GM12865 (cell line): ENCODE measurements at places on chromosomes 4 and X.

DNA sequence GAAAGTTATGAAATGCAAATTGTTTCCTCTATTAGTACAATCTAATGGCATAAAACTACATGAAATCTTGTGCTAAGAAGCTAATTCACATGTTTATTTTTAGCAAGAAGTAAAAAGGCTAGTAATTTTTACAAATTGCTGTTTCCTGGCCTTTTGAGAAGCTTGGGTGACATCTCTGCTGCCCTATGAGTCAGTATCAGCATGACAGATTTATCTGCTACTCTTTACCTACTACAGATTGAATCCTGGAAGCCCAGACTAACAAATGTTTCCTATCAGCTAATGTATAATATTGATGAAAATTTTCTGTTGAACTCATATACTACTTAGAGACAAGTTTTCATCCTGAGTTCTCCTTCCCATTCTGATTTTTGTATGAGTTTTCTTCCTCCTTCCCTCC is 232.4 kb downstream of the DCTD start:
- no peak for DNase-seq

GRCh38 chr4:85113706-85114105 is 147.2 kb upstream of the WDFY3 start:
- no peak for DNase-seq

GRCh38 chr4:20643631-20644030 is 56.6 kb upstream of the PACRGL start:
- no peak for DNase-seq

DNA sequence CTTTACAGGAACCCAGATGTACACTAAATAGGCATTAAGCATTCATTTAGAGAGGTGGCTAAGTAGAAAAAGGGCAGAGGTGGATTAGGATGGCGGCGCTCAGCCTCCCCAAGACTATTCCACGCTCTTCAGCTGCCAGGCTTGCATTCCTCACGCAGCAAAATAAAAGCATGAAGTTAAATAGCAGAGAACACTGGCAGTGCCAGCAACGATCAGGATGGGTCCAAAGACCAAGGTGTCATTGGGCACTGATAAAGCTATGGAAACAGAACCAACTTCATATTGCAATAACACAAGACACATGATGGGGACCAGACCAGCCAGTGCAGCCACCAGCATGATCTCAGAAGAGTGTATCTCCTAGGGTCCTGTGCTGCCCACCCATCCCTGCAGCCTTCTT is 42.0 kb downstream of the TMEM156 start:
- no peak for DNase-seq

- no peak for DNase-seq
Observed at GRCh38 chr4:26015133-26015651, 101.2 kb downstream of the SMIM20 start.

DNA sequence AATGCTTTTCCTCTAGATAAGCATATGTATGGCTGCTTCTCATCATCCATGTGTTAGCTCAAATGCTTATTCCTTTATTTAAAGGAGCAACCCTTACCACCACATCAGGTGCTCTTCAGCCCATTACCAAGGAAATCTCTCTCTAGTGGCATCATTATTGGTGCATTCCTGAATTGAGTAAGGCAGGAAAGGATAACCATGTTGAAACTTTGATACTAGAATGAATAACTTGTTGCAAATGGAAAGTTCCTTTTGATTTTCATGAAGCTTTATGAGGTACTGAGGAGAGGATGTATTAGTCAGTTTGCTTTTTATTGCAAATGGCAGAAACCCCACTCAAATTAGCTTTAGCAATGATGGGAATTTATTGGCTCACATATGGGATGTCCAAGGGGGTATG is 212.3 kb upstream of the FGF13 start:
- no peak for DNase-seq

DNA sequence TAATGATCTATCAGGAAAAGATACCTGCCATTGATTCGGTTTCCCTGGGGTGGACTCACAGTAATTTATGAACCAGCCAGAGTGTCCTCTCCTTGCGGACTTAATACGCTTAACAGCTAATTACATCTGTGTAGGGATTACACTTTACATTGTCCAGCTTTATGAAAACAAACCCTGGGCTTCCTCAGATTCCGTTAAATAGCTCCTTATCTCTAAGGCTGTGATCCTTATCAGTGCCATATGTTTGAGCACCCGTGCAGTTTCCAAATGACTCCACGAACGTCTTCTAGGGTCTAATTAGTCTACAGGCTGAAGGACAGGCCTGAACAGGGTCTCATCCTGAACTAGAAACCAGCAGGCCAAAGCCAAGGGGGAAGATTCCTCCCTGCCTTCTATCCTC is 56.9 kb downstream of the KDR start:
- DNase-seq, result no peak

DNA sequence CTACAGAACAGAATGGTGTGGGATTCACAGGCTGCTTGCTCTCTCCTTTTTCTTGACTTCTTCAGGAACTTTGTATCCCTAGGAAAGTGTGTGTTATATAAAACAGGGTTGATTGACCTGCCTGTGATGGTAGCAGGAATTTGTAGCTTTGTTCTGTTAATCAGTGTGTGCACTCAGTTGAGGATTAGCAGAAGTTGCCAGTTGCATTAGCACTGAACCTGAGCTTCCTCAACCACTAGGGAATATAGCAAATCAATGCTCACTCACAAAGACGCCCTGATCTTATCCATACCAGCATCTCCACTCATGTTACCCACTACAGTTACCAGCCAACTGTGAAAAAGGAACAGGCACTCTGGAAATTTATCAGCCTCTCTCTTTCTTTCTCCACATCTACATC is 319.1 kb upstream of the EMCN start:
- no peak for DNase-seq

DNA sequence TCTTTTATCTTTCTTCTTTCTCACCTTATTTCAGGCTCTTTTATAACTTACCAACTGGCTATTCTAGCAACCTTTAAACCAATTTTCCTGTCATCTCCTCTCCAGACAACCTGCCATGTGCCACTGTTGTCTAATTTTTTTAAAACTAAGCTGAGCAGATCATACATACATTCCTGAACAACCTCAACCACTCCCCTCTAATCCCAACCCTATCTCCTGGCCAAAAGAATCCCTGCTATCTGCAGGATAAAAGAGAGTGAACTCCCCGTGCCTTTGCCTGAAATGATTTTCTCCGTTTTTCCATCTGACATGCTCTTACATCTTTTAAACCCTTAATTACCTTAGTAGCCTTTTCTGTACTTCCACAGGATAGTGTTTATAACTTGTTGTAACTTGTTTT is 35.5 kb downstream of the DCUN1D4 start:
- DNase-seq, result no peak

GRCh38 chr4:165542476-165542875 is 163.7 kb downstream of the CPE start:
- DNase-seq, result no peak

GRCh38 chrX:153900831-153901752 is 3.4 kb upstream of the AVPR2 start:
- DNase-seq, result peak; percentile 82

GRCh38 chr4:146520896-146521540 is 722 bp downstream of the SLC10A7 start:
- DNase-seq, result peak; percentile 75

DNA sequence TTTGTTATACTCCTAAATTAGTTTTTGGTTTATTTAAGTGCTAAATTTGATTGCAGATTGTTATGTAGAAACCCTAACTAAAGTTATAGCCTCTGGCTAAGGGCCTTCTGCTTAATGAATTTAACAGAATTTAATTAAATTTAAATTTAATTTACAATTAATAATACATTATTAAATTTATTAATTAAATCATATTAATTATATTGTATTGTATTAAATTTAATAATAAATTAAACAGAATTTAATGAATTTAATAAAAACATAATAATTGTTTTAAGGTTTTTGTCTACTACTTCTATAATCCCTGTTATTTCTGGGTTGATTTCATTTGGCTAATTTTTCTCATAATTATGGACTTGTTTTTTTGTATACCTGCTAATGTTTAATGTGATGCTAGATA is 141.9 kb upstream of the TECRL start:
- DNase-seq, result no peak

GRCh38 chrX:22365460-22365859 is 92.7 kb downstream of the CBLL2 start:
- DNase-seq, result no peak

DNA sequence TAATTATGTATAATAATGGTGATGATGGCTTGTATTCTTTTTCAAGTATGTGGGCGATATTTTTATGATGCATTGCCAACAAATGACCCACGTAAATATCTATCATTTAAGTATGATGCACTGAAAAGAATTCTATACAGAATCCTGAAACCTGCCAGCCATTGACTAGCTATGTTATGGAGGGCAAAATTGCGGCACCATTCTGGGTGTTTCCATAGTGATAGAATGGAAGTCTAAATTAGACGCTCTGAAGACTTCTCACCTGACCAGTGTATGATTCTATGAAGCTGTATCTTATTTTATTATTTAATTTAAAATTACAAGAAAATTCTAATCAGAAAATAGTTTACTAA is 677 bp upstream of the CENPC start:
- peak; percentile 18 for DNase-seq

DNA sequence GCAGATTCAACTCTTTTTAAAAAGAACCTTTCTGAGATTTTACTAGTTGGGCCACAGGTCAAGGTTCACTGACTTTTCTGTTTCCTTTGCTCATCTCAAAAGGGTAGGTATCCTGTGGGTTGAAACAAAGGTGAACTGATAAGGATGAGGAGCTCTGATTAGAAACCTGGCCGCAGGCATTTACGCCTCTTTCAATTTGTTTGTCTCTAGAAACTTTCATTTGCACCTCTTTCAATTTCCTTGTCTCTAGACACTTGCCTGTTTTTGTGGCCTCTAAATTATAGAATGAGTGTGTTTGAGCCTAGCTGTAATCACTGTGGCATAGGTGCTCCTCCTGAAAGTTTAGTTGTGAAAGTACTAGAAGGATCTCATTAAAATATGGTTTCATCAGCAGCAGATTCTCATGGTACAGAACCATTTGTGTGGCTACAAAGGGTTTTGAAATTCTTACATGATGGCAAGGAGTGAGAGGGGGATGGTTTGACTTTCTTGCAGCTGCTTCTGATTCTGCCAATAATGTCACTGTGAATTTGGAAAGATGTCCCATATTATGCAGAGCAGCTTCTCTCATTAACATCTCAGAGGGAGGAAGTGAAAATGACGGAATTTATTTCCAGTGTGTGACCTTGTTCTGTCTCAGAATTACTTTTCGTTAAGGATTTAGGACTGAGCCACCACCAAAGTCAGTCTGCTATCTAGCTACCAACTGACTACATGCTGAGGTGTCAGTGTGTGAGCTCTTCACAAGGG is 142.2 kb downstream of the SH2D1A start:
- DNase-seq, result peak; percentile 45

DNA sequence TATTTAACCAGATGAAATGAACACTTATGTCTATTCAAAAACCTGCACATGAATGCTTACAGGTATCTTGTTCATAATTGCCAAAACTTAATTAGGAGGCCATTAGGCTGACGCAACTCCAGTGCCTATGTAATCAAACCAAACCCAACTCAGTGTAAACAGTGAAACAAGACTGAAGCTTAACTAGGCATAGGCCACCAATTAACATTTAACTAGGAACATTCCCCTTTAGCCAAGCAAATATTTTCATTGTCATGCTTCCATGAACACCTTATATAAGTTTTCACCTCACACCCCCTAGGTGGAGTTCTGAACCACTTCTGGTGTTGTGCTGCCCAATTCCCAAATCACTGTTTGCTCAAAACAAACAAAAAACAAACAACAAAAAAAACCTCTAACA is 686.0 kb downstream of the STPG2 start:
- DNase-seq, result no peak

DNA sequence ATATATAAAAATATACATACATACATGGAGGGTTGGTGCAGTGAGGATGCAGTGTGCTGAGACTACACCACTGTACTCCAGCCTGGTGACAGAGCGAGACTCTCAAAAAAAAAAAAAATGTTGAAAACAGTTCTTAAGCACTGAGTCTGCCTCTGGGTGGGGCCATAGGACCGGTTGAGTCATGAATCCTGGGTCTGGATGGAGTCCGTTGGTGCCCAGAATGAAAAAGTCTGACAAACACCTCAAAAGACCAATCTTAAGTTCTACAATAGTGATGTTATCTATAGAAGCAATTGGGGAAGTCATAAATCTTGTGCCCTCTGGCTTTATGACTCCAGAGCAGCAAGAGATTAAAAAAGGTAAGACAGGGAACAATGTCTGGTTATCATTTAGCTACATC is 70.4 kb downstream of the FGFBP1 start:
- DNase-seq, result peak; percentile 7

GRCh38 chr4:51965862-51966261 is 54.3 kb downstream of the LRRC66 start:
- DNase-seq, result no peak

DNA sequence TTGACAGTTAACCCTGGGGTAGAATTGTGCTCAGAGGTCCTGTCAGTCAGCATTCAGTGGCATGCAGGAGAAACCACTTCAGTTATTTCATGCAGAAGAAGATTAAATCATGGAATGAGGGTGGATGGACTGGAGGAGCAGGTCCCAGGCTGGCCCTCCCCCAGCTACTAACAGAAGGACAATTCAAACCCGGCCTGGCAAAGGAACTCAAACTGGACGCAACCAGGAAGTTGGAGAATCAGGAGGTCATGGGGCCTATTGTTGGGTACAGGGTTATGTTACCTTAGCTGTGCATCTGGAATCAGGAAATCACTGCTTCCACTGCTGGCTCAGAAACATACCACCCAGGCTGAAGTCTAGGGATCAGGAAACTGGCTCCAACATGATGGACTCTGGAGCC is 121.4 kb downstream of the GPAT3 start:
- DNase-seq, result no peak

DNA sequence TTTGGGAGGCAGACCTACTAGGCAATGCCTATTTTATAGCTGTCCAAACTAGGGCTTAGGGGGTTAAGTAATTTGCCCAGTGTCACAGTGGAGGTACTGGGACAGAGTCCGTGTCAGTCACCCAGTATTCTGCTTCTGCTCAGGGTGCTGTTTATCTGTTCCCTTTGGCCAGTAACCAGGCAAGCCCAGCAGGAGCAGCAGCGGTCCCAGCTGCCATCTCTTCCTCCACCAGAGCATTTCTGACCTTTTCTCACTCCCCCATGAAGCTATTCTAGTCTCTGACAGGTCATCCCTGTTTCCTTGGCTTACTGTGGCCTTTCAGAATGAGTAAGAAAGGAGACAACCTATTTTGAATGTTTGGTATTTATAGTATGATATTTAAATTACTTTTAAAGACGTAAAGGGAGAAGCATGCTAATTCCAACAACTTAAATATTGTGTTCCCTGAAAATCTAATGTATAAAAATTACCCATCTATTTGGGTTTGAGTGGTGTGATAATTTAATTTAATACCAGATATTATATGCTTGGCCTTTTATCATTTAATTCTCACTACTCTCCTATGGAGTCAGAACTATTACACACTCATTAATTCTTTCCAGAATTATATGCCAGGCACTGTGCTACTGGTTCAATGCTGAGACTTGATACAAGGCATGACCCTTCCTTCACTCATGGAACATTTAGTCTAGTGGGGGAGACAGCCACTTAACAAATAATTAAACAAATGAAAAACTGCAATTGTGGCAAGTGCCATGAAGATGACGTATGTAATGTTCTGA is 60.6 kb downstream of the RPS6KA3 start:
- peak; percentile 67 for DNase-seq

- no peak for DNase-seq
Observed at GRCh38 chr4:8477676-8478075, 37.1 kb downstream of the TRMT44 start.

- peak; percentile 82 for DNase-seq
Observed at GRCh38 chr4:145734576-145735346, 54.8 kb downstream of the C4orf51 start.
